ENCODE measurements at places on chromosomes 1 and 21.
A peak's percentile ranks its signal among the peaks of the same experiment; 100 is the strongest.

DNA sequence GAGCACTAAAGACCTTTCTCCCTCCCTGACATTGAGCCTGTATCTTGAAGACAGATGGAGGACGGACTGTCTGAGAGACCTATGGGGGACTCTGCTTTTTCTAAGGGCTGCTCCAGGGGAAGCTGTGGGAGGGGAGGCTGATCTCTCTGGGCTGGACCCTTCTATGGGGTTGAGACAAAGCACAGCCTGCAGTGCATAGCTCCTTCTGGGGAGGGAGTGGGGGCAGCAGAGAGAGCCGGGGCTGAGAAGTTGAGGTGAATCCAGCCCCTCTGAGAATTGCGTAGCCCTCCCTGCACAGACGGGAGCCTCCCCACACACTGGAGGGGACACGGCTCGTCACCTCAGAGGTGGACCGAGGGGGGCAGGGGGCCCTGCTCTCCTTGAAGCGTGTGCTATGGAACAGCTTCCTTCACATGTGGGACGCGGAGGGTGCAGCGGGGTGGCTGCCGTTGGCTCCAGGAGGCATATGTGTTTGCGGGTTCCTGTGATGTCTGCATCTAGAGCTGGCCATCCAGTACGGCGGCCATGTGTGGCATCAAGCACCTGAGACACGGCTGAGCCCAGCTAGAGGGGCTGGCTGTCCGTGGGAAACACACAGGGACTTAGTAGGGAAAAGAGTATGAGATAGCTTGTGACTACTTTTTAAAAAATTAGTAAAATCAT is 299.1 kb downstream of the CAMTA1 start:
- DNase-seq, result no peak

GRCh38 chr1:56309065-56309464 is 270.3 kb downstream of the PLPP3 start:
- no peak for DNase-seq

DNA sequence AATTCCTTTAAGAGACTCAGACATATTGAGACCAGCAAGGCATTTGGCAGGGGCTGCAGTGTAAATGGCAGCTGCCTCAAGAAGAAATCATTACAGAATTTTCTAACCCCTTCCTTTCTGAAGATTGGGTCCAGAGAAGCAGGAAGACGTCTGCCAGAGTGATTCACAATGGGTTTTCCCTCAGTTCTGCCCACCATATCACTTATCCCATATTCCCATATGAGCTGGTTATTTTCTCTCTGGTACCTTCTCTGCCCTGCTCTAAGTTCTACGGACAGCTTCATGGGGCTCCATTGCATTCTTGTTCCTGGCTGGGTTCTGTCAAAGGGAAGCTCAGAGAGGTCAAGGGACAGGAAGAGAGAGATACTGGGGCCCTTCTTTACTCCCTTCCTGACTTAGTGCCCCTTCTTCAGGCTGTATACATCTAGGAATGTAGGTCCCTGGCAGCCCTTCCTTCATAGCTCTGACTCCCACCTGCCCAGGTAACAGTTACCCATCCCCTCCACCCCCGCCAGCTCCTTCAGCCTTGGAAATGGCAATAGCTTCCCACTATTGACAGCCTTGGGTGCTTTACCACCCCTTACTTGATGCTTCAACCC is 420.6 kb upstream of the DAB1 start:
- DNase-seq, result no peak

GRCh38 chr1:85295654-85296053 is 19.2 kb upstream of the BCL10 start:
- no peak for DNase-seq

- DNase-seq, result no peak
These were observed 48.1 kb downstream of the CDC14A start for GRCh38 chr1:100400404-100400803.

- no peak for DNase-seq
These were observed 23.0 kb upstream of the LRRC8C start for GRCh38 chr1:89609781-89610456.

DNA sequence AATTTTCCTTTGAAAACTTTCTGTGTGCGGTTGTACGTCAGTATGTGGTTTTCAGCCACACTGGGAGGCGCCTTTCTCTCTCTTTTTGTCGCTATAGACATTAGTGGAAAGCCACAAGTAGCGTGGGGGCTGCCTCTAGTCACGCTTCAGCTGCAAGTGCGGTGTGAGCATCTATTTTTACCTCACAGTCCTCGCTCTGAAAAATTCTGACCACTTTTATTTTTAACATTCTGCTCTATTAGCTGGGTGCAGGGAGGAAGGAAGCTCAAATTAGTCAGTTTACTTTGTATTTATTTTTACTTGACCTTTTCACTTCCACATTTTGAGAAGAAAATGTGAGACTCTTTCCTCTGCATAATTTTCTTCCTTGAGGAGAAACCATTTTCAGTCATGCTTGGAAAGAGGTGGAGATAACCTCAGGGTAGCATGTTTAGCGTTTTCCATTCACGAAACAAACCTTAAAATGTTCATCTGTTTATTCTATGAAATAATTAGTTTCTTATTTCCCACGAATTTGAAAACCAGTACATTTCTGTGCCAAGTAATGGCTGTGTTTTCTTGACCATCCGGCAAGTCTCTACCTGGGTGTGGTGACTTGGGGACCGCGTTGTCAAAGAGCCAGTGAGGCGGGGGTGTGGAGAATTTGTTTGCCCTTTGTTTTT is 35.6 kb downstream of the ADARB1 start:
- no peak for DNase-seq

- no peak for DNase-seq
These were observed 143.5 kb downstream of the PEX14 start for GRCh38 chr1:10617931-10618885.

GRCh38 chr1:143748906-143749305 is 222.9 kb downstream of the FAM72C start:
- no peak for DNase-seq

GRCh38 chr1:89041119-89041641 is 18.5 kb upstream of the GBP3 start:
- DNase-seq, result no peak

GRCh38 chr1:171811672-171812071 is 29.6 kb upstream of the DNM3 start:
- DNase-seq, result no peak

DNA sequence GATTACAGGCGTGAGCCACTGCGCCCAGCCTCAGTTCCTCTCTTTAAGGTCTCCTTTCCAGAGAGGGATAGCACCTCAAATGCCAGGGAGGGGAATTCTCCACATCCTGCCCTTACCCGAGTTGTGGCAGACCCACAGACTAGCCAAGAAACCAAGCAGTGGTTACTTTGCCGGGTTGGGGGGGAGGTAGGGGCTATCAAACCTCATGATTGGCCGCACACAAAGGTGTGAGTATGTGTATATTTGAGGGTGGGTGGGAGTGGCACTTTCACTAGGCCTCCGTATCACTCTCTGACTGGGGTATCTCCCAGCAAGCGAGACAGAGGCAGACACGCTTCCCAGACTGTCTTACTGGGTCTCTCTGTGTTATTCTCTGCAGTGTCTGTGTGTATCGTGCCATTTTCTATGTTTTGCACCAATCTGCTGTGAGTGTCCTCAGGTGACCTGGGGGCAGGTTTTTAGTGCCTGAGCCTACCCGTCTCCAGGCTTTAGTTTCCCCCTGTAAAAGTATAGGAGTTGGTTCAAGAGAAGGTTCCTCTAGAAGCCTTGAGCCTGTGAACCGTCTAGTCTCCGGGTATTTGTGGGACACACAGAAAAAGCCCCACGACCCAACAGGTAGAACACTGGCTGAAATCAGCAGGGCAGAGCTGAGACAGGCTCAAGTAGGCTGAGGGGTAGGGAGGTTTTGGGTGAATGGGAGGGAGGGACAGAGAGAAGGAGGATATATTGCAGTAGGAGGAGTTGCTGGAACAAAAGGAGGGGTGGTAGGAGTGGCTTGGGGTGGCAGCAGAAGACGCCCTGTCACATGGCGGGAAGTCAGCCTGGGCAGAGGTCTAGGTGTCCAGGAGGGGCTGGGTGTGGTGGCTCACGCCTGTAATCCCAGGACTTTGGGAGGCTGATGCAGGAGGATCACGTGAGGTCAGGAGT is 10.3 kb downstream of the LMNA start:
- DNase-seq, result no peak

- DNase-seq, result peak; percentile 46
These were observed 71.2 kb upstream of the NBPF3 start for GRCh38 chr1:21368515-21369289.

GRCh38 chr21:36089946-36090345 is 20.1 kb downstream of the CBR1 start:
- no peak for DNase-seq

DNA sequence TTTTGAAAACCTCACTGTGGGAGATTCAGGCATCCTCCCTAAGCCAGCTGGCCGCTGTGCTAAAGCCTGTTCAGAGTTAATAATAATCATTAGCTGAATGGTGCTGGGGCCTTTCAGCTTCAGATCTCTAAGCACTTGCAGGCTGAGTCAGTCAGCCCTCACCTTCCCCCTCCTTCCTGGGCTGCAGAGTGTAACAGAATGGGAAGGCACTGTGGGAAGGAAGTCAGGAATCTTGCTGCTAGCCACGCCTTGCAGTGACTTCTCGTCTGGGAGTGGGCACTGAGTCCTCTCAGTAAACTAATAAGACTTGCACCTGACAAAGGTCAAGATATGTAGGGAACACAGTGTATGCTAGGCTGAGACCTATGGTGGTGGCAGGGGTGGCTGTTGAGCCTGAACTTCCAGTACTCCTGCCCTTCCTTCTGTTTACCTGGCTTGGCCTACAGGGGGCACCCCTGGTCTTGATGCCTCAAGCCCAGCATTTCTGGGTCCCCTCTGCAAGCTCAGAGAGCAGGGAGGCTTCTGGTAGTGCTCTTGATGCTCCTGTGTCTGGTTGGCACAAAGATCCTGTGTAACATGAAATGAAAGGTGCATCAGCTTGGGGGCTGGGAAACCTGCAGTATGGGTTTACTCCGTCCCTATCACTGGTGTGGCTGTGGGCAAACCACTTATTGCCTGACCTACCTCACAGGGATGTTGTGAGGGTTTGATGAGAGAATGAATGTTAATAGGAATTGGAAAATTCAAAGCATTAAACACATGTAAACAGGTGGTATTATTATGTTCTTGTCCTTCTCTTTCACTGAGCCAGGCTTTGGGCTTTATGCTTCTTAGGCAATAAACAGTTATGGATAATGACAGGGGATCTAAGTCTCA is 6.0 kb downstream of the CYB561D1 start:
- no peak for DNase-seq

DNA sequence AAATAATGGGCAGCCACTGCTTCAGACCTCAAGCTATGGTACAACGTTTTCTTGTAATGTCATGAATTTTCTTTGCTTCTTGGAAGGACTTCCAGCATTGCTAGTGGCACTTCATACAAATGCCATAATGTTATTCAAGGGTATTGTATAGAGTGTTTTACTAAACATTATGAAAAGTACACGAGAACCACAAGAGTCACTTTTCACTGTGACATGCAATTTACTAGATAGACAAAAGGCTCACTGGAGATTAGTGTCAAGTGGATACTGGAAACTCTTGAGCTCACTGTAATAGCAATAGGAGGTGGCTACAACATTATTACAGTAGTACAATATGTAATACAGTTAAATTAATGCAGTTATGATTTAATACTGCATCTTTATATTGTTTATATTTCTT is 5.3 kb upstream of the OLFM3 start:
- DNase-seq, result no peak

GRCh38 chr1:87437663-87438295 is 109.1 kb downstream of the LMO4 start:
- no peak for DNase-seq

DNA sequence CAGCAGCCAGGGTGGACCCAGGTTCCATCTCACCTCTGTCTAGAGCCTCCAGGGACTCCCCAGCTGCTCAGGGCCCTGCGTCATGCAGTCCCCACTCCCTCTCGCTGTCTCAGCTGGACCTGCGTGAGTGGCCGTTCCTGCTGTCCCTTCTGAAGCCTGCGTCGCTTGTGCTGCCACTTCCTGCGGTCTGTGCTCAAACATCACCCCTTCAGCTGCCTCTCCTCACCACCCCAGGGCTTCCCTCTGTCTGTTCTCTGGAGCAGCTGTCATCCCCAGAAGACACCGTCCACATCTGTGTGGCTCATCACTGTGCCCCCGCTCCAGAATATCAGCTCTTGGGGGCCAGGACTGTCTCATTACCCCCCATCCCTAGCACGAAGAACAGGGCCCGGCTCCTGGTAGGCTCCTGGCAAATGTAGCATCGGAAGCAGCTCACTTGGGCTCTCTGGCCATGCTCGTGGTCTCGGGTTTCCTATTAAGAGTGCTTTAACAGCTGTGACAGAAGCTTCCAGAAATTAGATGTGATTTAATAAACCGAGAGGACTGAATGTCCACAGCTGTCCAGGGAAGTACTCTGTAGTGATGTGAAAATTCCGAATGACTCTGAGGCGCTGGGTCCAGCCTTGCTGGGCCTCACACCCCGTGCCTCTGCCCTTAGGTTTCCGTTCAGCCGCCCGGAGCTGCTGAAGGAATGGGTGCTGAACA is 3.3 kb downstream of the THAP3 start:
- DNase-seq, result no peak

DNA sequence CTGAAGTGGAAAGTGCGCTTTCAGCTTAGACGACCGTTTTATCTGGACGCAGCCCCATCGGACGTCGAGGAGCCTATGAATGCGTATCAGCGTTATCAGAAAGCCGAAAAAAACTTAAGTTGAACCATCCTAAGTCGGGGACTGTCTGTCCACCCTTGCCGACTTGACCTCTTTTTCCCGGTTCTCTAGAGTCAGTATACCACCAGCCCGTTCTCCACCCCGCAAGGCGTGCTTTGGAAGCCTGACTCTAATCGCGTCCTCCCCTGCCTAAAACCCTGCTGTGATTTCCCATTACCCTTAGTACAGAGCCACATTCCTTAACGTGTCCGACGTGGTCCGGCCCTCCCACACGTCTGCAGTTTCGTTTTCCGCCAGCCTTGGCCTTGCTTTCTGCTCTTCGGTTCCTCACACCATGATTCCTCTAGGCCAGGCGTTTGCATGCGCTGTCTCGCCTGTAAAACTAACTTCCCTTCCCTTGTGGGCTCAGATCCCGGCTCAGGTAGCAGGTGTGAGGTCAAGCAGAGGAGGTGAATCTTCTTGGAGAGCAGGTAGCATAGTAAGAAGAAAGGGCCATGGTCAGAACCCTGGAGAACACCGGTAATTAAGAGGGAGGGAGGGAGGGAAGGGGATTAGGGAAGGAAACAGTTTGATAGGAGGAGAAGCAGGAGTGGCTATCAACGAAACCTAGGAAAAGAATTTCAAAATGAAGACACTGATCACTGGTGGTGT is 865 bp downstream of the ADPRS start:
- DNase-seq, result no peak

DNA sequence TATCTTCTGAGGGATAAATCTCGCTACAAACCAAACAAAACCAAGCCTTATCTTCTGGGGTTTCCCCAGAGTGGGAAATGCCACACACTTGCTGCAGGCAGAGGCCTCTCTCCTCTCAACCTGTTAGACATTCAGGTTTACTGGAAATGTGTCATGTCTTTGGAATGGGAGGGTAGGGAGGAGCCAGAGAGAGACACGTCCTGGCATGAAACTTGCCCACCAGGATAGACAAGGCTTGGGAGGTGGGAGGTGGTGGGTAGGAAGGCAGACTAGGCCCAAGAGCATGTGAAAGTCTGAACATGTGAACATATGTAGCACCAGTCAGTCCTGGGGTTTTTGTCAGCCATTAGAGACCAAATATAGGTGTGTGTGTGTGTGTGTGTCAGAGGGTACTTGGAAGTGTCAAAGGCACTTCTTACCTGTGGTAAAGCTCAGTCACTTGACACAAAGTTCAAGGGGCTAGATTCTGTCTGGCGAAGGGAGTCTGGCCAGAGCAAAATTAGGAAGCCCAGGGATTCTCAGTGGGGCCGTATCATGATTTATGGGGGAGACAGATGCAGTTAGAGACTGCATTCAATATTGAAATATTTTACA is 32.4 kb upstream of the PIGC start:
- no peak for DNase-seq

All from SHP77 treated with DMSO at 0.1 percent for 48 hours (cell line).